T follicular helper cell (primary cell): ENCODE measurements at places on chromosomes 6 and 20.

DNA sequence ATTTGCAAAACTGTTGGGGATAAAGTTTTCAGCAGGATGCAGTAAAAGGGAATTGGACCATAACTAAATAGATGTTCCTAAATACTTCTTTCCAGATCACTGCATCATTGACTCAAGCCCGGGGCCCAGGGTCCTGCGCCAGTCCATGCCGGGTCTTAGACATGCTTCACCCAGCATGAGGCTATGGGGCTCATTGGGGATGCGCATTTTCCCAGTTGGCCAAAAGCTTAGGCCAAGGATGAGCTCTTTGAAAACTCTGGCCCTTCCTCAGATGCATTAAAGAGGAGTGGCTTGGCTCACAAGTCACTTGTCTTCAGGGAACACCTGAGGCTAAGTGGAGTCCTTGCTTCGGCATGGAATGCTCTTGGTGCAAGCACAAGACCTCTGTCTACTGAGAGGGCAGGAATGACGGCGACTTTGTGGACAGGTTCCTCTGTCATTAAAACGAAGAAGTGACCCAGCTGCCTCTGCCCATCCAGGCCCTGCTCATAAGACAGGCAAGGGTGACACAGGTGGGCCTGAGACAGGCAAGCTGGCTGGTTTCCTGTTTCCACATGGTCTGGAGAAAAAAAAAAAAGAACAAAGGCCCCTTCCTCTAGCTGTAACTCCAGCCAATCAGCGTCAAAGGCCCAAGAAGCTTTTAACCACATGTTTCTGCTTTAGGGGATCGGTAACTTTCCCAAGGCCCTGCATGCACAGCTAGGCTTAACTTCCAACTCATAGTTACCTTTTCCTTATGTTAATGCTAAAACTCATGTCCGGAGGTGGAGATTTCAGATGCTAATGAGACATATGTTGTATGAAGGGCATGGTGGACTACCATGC lies 81.4 kb upstream of the CDH4 start:
- DNase-seq: no peak

GRCh38 chr6:53239526-53239925 lies 90.9 kb upstream of the GCM1 start:
- no peak for DNase-seq

DNA sequence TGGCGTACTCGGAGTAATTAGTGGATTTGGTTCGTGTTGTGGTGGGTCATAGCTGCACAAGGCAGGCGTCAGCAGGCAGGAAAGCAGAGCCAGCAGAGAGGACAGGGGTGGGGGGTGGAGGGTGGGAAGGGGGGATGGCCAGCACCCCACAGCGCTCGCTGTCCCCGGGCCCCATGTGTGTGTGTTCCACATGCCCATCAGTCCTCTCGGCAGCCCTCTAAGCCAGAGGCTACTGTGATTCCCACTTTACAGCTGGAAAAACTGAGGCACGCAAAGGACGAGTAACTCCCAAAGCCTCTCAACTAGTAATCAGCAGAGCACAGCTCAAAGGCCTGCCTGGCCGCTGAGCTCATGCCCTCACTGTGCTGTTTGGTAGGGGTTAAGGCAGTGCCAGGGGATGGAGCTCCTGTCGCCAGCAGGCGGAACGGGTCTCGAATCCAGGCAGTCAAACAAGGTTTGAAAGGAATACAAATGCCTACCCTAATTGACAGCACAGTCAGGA lies 175.2 kb downstream of the ZDHHC14 start:
- no peak for DNase-seq

GRCh38 chr20:63653041-63653973 lies at the start of gene STMN3:
Gene STMN3, minus strand, starts transcription at chr20:63653424. Its CDS starts 79 bp downstream, at chr20:63653345.
- no peak for DNase-seq

- DNase-seq: no peak
These were observed 53.8 kb downstream of the ADAT2 start for GRCh38 chr6:143396497-143397226.

DNA sequence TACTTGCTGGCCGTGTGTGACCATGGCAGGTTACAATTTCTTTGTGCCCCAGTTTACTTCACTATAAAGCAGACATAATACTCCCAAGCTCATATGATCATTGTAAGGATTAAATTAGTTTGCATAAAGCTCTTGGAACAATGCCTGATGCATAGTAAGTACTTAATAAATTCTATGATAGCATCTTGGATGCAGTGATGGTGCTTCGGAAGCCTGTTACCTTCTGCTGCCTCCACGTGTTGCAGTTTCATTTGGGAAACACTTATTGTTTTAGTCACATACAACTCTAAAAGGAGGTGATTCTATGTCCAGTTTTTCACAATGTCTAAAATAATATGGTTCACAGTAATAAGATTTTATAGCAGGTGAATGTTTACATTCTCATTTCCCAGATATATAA lies 343.9 kb downstream of the NRN1 start:
- no peak for DNase-seq

GRCh38 chr6:115976321-115976870 lies 84.3 kb downstream of the FRK start:
- DNase-seq: no peak

DNA sequence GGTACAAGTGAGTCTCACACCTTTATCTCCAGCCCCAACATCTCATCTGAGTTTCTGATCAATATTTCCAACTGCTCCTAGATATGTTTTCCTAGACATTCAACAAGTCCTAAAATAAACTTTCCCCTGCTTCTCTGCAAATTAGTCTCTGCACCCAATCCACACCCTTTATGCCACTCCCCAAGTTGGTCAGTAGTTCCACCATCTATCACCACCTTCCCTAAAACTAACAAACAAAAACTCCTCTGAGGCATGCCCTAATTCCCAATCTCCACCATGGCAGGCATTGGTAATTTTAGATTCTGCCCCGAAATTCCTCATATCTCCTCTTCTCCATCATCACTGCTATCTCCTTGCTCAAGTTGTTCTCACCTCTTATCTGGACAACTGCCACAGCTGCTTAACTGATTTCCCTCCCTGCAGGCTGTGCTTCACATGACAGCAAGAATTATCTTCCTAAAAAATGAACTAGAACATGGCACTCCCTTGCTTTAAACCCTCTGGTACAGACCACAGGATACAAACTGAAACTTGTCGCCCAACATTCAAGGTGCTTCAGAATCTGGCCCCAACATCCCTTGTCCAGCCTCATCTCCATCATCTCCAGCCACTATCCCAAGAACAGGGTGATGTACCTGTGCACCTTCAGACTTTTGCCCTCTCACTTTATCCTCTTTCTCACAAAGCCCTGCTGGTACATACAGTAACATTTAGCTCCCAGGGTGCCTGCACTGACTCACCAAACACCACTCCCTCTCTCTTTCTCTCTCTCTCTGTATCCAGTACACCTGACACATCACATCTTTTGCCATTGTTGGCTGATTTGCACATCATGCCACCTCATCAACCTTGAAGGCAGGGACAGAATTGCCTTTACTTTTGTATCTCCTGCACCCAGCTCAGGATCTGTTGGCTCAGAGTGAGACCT lies 55.5 kb downstream of the ZHX3 start:
- no peak for DNase-seq

- no peak for DNase-seq
These were observed 162.6 kb downstream of the FAM83B start for GRCh38 chr6:55009131-55009530.

DNA sequence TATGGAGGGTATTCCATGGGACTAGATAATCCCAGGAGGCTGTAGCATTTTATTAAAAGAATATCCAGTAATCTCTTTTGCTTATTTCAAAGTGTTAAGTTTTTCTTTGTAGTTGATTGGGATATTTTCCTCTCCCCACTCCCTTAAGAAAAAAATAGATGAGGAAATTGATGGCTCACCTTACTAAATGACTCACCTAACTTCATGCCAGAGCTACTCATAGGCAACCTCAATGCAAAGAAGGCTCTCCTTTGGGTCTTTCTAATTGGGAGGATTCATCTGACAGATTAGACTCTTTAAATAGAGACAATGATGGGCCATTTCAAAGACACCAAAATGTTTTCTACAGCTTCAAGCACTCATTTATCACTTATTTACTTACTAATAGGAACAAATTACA lies 528.5 kb upstream of the BTBD3 start:
- no peak for DNase-seq

DNA sequence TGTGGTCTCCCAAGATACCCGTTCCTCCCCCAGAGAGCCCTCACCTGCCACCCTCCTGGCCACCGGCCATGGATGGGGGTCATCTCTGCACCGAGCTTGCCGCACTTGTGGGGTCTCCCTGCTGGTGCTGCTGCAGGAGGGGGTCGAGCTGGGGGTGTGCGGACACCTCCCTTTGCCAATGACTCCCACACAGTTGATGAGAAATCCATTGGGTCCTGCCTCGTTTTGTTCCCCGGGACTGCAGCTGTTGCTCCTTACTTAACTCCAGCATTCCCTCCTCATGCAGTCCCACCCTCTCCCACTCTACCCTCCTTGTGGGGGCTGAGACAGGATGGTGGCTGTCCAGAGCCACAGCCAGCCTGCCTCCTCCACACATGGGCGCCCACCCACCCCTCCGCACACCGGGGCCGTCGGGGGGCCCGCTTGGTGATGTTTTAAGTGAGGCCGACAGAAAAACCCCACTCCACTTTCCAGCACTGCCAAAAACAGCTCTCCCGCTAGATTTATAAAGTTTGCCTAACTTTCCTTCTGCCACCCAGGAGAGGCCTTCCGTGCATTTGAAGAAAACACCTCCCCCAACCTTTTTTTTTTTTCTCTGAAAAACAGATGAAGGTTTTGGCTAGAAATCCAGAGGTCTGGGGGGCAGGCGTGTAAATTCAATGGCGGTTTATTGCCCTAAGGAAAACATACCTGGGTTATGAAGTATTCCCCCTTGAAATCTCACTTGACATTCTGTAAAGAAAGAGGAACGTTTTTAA lies 53.5 kb upstream of the APCDD1L start:
- DNase-seq: no peak

- no peak for DNase-seq
These were observed 1.5 kb upstream of the CITED2 start for GRCh38 chr6:139376017-139376330.

- no peak for DNase-seq
These were observed 92.1 kb downstream of the FYN start for GRCh38 chr6:111781041-111781708.
